RWPE1 (cell line): ENCODE measurements at places on chromosomes 6 and 20.

DNA sequence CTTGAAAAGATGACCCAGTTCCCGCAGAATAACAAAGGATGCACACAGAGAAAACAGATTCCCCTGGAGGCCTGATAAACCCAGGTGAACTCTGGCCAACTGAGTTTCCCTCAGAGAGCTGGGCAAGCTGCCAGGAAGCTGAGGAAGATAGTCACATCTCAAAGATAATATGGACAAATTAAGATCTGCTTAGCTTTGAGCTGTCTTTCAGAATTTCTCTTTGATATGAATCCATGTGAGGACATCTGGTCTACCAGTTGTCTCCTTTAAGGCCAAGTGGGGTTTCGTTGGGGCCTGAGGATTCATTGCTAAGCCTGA lies 59.5 kb downstream of the ID4 start:
- DNase-seq = peak; percentile 8

DNA sequence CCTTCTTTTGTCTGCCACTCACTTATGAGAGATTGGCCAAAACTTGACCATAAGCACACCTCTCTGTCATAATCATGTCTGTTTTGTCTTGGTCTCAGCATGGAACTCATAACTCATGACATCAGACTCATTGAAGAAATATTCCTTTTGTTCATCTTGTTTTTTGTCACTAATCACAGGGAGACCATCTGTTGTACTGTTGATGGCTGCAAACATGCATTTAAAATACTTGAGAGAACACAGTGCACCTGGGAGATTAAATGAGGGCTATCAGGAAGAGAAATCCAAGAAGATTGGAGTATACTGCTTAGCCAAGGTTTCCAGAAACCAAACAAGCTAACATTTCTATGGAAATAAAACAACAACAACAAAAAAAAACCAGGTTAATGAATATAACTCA lies 689.7 kb downstream of the EPM2A start:
- no peak for DNase-seq

DNA sequence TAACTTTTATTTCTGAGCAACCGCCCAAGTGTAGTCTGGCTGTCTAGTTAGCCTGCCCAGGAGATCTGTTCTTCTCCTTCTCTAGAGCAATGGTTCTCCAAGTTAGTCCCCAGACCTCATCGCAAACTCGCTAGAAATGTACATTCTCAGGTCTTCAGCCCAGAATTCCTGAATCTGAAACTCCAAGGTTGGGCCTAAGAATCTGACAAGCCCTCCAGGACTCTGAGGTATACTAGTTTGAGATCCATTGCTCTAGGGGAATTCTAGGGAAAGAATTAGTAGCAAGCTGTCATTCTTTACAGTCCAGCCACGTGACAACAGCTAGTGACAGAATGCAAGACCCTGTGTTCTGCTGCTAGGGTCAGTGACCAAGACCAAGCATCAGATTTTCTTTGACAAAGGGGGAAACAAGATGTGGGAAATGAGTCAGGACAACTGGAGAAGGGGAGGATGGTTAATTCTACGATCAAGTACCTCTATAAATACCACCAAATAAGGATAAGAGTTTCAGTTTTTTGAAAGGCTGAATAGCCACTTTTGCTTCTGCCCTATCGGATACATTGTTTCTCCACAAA lies 5.8 kb downstream of the UBE2V1 start:
- DNase-seq = no peak

GRCh38 chr6:81608776-81609175 lies 143.7 kb downstream of the TENT5A start:
- no peak for DNase-seq

DNA sequence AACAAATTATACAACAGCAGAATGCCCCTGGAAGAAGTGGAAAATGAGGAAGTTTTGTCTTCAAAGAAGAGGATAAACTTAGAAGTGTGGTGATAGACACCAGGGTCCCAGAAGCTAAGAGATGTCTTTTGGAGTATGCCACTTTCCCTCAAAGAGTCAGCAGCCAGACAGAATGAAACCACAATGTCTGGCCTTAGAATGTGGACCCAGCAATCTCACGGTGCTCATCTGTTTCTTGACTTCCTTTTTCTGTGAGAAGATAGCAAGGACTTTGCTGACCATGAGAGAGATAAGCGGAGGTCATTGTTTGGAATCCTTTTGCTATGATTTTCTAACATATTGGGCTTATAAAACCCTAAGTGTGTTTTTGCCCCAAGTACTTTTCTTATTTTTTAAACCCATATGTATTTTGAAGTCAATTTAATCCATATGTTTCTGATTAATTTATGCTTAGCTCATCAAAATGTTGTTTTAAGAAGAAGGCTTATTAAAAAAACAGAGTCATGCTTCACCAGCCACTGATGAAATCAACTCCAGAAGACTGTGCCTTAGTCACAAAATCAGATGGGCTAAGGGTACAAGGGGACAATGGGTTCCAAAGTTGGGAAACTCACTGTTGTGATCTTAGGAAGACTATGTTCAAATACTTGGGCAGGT lies 451.2 kb upstream of the JAG1 start:
- no peak for DNase-seq

DNA sequence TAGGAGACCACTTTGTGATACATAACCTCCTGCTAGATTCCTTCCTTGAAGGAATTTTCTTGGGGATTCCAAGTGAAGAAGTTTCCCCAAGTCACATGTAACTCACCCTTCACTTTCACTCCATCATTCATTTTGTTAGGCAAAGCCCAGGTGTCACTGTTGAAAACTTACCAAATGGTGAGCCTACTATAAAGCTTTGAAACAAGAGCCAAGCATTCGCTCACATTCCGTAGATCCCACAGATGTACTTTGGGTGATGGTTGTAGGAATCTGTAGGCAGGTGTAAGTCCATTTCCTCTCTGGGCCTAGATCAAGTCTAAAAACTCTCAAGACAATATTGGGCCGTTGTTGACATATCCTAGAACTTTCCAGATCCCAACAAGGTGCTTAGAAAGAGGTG lies 74.1 kb downstream of the PRDM1 start:
- DNase-seq = no peak

DNA sequence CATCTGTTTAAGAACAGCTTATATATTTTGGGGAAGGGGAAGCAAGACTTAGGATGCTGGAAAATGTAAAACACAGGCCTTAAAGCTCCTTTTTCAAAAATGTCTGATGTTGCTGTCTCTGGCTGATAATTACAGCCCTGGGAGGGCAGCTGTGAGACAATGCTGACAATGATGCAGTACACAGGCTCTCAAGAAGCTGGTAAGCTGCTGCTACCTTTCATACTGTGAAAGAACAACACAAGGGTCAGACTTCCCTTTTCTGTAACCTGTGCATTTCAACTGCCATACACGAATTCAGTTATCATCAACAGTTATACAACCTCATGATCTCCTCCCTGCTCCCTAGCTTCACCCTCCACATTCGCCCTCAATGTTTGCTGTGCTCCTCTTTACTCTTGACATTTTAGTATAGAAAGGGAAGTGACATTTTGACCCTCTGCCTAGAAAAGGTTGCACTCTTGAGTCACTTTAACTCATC lies 25.2 kb downstream of the MAP7 start:
- DNase-seq = no peak

DNA sequence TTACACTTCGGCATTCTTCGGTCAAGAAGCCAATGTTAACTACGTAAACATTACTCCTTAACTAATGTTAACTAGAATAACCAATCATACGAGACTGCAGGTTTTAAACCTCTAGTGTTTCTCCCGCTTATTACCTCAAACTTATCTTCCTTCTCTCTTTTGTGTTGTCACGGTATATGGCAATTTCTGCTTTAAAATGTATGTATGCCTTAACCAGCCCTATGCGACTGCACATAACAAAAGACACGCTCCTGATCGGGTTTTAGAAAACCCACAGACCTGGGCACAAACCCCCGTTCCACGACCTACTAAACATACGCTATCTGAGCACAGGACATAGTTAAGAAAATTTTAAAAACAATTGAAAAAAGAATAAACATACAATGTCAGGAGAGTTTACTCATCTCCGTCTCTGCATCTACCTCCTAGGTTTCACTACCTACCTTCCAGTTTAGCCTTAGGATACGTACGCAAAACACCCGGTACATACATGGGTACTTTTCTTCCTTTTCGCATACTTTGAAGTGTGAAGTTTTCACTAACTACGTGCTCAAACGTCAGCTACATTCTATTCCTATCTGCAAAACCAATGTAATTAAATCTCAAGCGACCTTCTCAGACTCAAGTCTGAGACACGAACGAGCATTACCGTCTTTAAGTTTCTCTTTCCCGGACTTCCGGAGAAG lies 1.1 kb downstream of the CD164 start:
- no peak for DNase-seq

DNA sequence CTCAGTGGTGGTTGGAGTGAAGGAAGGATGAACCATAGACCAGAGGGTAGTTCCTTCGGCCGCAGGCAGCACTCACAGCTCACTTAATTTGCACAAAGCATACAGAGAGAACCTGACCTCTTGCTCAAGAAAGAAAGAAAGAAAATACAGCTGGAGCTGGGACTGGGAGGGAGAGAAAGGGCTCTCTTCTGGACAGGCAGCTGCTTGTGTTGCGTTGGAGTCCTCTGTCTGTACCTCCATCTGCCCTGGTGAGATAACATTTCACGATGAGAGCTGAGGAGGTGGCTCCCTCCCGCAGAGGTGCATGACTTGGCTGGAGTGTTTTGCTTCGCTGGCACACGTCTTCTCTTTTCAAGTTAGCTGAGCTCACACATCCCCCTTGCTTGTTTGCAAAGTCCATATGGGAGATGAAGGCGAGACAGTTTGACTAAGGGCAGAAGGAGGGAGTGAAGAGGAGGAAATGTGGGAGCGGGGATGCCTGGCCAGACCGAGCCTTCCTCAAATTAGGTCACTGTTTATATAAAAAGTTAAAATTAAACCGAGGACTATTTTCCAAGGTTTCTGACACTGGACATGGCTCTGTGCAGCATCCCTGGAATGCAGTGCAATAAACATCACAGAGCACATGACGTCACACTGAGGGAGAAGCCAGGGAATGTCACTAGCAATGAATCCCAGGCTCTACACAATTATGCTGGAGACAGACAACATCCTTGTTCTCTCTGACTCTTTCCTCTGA lies 359.4 kb downstream of the CD83 start:
- DNase-seq = no peak

GRCh38 chr6:20929283-20929682 lies 395.0 kb downstream of the CDKAL1 start:
- DNase-seq = no peak

- DNase-seq = no peak
Observed at GRCh38 chr6:56022678-56023077, 147.3 kb upstream of the BMP5 start.

DNA sequence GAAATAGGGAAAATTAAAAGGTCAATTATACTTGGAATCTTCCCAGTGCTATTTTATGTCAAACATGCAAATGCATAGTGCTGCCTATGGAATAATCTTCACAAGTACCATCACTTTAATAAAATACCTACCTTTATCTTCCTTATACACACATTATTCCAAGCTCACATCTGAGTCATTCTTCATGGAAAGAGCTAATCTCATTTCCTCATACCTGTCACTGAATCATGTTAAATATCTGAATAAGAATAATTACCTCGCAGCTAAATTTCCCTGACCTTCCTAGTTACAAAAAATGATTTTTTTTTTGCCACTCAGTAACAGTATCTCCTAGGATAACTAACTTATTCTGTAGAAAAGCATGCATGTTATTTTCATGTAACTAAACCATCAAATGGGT lies 661.4 kb upstream of the HS3ST5 start:
- DNase-seq = no peak

- DNase-seq = no peak
Observed at GRCh38 chr20:25242231-25242630, 5.7 kb upstream of the PYGB start.

DNA sequence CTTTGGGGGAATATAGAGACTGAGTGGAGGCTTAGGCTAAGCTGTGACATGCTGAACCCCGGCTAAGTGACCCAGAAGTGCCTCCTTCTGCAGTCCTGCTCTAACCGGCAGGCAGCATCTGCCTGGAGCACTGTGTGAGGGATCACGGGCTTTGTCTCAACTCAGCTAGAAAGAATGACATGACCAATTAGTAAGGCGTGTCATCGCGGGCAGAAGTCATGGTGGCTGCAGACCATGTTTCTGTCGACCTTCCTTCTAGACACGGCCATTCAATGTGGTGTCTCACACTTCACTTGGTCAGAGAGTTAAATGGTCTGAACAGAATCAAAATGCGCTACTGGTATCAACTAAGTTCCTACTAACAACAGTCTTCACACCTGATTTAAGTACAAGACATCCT lies 35.0 kb downstream of the HUS1B start:
- DNase-seq = no peak

- no peak for DNase-seq
Observed at GRCh38 chr6:47106216-47106615, 64.1 kb upstream of the ADGRF1 start.

DNA sequence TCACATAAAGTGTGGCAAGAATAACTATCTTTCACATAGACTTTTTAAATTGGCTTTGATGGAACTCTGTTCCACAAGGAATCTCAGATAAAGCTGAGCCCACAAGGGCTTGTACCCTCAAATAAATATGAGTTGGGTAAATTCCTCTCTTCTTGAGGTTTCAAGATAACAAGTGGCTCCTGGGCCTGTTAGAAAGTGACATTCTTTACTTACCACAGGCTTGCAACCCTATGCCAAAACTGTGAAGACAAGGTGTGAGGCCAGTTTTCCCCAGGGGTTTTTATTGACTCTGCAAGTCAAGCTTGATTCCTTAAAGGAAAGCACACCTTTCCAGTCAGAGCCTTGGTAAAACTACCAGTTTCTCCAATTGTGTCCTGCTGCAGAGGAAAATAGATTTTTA lies 664.8 kb upstream of the GJE1 start:
- DNase-seq = no peak

DNA sequence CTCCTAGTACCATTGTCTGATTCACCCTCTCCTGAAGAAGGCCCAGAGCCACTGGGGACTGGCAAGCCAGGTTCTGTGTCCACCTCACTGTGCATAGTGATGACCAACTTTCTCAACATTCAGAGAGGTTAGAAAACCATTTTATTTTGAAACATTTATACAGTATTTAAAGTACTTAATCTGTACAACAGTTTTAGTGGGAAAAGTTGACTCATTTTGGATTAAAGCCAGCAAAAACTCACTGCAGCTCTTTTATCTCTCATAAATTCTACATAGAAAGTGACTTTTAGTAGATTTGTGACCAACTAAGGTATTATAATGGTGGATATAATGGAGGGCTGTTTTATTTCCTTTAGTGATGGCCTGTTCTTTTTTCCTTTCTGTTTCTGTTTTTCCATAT lies 9.7 kb downstream of the TULP4 start:
- DNase-seq = peak; percentile 9

GRCh38 chr6:15317934-15318902 lies 72.3 kb downstream of the JARID2 start:
- no peak for DNase-seq

GRCh38 chr6:39088331-39088730 lies 26.7 kb downstream of the SAYSD1 start:
- DNase-seq = no peak

GRCh38 chr6:146850981-146851380 lies 252.2 kb downstream of the ADGB start:
- DNase-seq = no peak

GRCh38 chr6:68343901-68344300 lies 291.2 kb upstream of the ADGRB3 start:
- peak; percentile 51 for DNase-seq

- DNase-seq = no peak
Observed at GRCh38 chr6:16420337-16420714, 181.9 kb downstream of the GMPR start.
